ENCODE measurements at places on chromosomes 7 and 10.

GRCh38 chr7:26681819-26682418 lies 182.5 kb downstream of the SKAP2 start:
- no peak for DNase-seq

DNA sequence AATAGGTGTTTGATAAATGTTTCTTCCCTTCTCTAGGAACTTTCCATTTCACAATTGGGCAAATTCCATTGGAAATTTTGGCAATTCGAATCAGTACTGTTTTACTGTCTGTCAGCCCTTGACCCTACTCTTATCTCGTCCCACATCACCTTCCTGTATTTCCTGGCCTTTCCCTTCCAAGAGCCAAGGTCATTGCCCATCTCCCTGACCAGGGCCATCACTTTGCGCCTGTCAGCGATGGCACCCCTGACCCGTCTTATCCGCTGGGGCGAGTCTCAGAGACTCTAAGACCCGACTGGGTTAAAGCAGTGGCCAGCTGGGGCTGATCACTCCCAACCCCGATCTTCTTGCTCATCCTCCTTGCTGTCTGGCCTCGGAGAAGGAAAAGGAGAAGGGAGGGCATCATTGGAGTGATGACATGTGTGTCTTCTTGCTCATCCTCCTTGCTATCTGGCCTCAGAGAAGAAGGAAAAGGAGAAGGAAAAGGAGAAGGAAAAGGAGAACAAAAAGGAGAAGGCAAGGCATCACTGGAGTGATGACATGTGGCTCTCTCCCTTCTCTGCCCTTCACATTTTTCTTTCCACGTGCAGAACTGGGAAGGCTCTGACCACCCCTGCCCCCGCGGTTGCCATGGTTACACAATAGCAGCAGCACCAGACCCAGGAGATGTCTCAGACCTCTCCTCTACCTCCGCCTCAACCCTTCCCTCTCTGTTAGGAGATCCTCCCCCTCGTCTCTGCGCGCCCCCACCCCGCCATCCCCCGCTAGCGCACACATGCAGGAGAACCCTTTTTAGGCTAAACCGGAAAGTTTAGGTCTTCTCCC lies 2.0 kb downstream of the SEMA3D start:
- DNase-seq = no peak

DNA sequence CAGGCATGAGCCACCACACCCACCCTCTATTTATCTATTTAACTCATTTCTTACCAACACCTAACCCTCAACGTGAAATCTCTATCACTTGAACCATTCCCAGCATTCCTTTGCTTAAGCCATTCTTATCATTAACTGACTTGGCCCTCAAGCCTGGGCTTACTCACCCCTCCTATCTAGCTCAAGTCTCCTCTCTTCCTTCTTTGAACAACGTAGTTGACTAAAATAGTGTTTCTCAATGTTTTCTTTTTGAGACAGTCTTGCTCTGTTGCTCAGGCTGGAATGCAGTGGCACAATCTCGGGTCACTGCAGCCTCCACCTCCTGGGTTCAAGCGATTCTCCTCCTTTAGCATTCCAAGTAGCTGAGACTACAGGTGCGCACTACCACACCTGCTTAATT lies 7.0 kb downstream of the ANXA7 start:
- no peak for DNase-seq

GRCh38 chr7:136057509-136057908 lies 80.3 kb upstream of the MTPN start:
- DNase-seq = no peak

GRCh38 chr7:127239814-127240213 lies 12.9 kb downstream of the GRM8 start:
- no peak for DNase-seq

- no peak for DNase-seq
Observed at GRCh38 chr10:24344695-24345463, 135.9 kb downstream of the KIAA1217 start.

DNA sequence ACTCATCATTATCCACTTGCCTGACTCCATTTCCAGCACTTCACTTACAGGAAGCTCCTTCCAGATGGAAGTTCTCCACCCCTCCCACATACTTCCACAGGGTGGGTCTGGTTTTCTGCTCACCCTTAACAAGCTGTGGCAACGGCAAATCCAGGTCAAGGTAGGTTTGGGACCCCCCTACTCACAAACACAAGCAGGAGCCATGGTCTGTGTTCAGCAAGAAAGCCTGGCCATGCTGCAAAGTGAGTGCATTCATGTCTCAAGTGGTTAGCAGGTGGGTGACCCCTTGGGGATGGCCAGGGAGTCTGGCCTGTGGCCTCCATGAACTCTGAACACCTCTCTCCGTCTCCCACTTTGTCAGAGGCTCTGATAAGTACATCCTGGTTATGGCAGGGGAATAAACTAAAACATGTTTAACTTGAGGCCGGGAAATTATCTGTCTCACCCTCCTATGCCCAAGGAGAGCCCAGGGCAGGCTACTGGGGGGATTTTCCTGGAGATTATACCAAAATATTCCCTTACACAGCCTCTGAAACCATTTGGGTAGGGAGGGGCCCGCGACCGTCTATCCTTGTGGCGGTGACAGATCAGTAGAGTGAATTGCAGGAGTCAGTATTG lies 844 bp downstream of the XPNPEP1 start:
- DNase-seq = no peak

- DNase-seq = no peak
Observed at GRCh38 chr10:112959207-112959838, 9.3 kb downstream of the TCF7L2 start.

GRCh38 chr10:642186-642890 lies 47.1 kb downstream of the DIP2C start:
- DNase-seq = no peak

GRCh38 chr7:48168159-48168558 lies 3.1 kb upstream of the ABCA13 start:
- DNase-seq = no peak

GRCh38 chr7:140156460-140157080 lies 20.2 kb downstream of the KDM7A start:
- no peak for DNase-seq

DNA sequence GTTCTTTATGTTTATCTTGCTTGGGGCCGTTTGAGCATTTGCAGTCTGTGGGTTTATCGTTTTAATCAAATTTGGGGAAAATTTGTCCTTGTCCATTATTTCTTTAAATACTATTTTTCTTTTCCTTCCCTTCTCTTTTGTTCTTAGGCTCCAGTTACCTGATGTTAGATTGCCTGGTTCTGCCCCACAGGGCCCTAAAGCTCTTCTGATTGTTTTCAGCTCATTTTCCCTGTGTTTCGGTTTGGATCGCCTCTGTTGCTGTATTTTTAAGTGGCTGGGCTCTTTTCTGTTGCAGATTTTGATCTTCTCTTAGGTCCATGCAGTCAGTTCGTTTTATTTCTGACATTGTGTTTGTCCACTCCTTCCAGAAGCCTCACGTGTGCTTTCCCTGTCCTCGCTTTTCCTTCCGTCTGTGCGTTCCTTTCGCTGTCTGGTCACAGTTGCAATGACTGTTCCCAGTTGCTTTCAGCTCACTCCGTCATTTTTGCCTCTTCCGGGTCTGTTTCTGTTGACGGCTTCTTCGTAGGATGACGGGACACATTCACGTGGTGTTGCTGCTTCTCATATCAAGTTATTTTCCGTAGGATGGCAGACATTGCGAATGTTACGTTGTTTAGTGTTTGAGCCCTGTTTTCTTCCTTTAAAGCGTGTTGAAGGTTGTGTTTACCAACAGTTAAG lies 111.4 kb downstream of the INPP5A start:
- DNase-seq = no peak

DNA sequence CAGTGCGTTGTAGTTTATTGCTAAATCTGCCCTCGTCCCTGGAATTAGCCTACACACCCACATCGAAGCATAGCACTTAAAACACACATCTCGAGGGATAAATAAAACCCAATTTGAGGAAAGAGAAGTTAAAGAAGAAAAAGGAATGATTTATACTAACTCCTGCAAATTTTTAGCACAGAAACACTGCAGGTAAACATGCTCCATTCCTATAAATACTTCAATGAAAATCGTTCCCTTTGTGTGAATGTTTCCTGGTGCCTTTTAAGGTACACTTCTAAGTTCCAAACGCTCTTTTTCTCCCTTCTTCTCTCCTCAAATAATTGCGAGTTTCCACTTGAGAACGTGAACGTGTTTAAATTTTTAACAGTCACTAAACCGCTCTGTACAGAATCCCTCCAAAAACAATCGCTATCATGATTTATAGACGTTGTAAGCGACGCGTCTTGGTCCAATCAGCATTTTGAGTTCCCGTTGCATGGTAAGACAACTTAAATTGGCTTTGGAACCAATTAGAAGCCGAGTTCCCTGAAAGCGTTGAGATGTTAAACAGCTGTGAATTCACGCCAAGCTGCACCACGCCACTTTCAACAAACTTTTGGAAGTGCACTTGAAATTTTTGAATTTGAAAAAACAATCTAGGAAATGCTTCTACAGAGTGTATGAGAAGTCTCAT lies 12.5 kb upstream of the EBLN1 start:
- no peak for DNase-seq

- no peak for DNase-seq
Observed at GRCh38 chr7:3285652-3286051, 15.4 kb upstream of the SDK1 start.

- no peak for DNase-seq
Observed at GRCh38 chr10:90884431-90884830, 12.7 kb downstream of the RPP30 start.

- DNase-seq = no peak
Observed at GRCh38 chr7:111093496-111093895, 2.6 kb downstream of the LRRN3 start.
